ENCODE measurements at places on chromosomes 16 and 17.

- no peak for DNase-seq
Observed at GRCh38 chr16:53537626-53538025, 34.6 kb upstream of the AKTIP start.

DNA sequence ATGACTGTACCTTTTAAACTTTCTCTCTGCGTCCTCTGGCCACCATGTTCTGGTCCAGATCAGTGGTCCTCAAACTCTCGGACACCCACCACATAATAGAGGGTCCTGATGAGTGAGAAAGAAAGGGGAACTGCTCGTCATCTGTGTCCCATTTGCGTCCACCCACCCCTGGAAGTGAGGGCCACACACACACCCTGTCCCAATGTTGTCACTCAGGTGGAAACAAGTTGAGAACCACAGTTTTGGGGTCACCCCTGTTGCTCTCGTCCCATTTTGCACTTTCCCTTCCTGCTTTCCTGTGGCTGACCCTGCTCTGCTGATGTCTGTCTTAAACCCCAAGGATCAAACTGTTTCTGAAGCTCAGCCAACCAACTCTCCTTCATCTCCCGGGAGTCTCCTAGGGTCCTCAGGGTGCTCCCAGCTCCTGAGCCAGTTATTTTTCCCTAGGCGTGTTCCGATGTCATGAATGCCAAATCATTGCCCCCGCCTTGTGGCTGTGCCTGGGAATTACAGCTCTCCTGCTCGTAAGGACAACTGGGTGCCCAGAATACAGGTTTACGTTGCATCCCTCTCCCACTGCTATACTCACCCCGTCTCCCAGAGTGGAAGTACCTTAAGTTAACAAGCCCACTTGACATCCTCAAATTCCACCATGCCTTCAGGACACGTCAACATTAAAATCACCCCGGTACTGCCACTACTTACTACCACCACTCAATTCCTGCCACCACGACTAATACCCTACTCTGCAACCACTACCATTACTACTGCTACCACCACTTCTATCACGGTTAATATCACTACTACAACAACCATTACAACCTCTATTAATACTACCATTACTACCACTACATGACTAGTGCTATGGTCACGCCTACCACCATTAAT, 26.0 kb upstream of the HNF1B start:
- no peak for DNase-seq

DNA sequence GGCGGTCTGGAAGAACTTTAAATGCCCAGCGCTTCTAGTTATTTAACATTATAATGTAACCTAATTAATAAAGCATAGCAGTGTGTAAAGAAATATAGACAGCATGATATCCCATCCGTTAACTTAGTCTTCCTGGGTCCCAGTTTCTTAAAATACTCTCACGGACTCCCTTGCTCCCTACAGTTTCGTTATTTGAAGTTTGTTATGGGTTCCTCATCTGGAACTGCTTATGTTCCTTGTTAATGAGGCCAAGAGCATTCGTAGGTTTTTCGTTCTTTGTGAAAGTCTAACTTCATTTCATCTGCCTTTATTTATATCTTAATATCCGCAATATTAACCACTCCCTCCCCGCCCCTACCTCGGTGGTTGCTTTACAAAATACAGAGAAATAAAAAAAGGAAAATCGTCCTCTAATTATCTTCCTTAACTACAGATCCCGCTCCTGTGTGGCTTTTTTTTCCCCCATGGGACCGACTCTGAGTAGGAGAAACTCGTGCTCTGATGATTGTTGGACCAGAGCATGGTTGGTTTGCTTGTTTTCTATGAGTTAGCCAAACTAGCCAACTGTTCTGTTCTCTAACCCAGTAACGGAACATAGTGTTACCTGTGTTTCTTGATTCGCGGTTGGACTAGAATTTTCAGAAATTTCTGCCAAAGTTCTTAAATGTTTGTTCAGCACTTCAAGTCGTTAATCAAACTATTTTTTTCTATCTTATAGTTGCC, 863 bp downstream of the ADPRM start:
- no peak for DNase-seq

DNA sequence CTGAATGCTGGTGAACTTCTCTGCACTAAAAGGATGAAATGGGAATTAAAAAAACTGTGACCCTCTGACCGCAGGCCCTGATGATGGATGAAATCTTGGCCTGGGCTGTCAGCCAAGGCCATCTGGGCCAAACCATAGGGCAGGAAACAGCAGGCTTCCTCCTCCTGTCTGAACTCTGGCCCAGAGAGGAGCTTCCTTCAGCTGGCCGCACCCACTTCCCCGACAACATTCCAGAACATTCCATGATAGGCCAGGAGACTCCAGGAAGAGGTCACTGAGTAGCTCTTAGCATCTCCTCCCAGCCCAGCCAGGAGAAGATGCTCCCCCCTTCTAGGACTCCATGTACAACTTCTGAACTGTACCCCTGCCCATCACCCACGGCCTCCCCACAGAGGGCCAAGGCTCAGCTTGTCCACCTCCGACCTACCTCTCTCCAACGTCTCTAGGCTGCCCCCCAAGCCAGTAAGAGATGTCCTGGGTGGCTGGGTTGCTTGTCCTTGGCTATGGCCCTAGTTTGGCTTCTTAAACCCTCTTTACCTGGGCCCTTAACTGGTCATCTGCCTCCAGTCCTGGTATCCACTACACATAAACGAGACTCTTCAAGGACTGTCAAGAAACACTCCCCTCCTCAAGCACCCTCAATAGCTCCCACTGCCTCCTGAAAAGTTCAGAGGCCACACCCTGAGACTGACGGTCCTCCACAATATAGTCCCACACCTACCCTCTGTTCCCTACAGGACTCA, 1.7 kb downstream of the RPH3AL start:
- no peak for DNase-seq

GRCh38 chr16:88978608-88979346, 1.8 kb upstream of the CBFA2T3 start:
- no peak for DNase-seq

DNA sequence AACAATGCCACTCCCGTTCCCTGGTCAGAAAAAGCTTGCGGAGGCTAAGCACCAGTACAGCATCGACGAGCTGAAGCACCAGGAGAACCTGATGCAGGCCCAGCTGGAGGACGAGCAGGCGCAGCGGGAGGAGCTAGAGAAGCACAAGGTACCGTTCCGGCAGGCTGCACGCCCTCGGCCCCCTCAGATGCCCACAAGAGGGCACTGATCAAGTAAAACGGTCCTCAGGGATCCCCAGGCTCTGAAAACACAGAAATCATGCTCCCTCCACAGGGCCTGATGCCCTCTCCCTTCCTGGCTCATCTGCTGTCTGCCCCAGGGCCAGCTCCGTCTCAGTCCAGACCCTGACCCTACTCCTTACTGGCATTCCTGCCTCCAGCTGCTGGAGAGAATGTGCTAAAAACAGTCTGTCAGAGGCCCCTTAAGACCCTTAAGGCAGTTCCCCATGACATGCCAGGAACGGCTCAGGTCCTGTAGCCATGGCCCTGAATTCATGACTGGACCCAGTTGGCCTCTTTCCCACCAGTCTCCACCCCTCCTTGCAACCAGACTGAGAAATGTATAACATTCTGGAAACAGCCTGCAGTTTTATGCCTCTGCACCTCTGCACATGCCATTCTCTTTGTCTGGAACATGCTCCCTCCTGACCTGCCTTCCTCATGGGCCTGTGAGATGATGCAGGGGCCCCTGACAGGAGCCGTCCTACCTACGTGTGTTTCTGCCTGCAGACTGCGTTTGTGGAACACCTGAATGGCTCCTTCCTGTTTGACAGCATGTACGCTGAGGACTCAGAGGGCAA, 21.8 kb downstream of the DRC3 start:
- DNase-seq = no peak

- DNase-seq = no peak
Observed at GRCh38 chr17:63275971-63276745, 169.9 kb downstream of the CYB561 start.

- DNase-seq = no peak
Observed at GRCh38 chr16:22624800-22625533, 114.3 kb downstream of the NPIPB5 start.

DNA sequence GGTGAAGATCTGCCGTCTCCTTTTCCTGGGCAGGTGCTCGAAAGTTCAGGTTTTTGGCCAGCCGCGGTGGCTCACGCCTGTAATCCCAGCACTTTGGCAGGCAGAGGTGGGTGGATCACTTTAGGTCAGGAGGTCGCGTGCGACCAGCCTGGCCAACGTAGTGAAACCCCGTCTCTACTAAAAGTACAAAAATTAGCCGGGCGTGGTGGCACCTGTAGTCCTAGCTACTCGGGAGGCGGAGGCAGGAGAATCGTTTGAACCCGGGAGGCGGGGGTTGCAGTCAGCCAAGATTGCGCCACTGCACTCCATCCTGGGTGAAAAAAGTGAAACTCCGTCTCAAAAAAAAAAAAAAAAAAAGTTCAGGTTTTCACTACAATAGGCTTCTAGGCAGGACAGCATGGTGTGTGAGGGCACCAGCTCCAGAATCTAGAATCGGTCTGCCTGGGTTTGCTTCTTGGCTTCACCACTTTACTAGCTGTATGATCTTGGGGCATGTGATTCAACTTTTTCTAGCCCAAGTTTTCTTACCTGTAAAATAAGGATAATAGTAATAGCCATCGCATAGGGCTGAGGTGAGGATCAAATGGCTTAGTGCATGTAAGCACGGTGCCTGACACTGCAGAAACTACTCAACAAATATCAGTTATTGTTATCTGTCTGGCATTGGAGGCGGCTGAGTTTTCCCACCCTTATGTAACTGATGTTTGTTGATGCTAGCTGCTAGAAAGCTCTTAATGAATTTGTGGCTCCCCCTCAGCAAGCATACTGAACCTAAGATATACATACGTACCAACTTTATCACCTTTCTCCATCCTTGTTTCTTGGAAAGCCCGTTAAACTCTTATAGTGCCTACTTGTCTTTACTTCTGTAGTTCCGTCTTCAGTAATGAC, 1.3 kb downstream of the PSMD12 start:
- no peak for DNase-seq

DNA sequence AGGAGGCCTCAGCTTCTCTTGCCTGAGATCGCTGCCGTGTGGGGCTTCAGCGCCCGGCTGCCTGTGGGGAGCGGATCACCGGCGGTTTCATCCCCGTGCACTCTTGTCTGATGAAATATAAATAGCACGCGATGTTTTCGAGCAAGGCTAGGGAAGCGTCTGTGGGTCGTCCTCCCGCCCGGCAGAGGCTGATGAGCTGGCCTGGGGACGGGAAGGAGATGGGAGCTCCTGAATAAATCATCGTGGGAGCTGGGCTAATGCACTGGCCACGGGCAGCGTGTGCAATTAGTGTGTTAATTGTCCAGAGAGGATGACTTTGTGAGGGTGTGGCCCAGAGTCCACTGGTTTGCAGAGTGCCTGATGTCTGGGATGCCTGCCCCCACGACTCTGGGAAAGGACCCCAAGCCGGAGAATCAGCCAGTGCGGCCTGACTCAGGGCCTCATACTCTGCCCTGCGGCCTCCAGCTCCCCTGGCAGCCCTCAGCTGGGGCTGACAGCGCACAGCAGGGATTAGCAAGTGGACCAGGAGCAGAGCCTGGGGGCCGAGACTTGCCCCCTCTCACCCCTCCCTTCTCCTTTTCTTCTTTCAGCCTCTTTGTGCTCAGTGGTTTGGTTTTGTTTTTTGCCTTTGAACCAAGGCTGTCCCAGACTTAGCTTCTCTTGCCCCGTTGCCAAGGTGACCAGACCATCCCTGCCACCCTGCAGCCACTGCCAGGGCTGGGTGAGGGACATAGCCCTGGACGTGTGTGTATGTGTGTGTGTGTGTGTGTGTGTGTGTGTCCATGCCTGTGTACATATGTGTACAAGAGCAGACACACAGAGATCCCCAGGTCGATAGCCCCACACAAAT, 21.4 kb downstream of the KCNJ12 start:
- DNase-seq = no peak

GRCh38 chr16:83819361-83819760, 11.6 kb downstream of the HSBP1 start:
- no peak for DNase-seq

DNA sequence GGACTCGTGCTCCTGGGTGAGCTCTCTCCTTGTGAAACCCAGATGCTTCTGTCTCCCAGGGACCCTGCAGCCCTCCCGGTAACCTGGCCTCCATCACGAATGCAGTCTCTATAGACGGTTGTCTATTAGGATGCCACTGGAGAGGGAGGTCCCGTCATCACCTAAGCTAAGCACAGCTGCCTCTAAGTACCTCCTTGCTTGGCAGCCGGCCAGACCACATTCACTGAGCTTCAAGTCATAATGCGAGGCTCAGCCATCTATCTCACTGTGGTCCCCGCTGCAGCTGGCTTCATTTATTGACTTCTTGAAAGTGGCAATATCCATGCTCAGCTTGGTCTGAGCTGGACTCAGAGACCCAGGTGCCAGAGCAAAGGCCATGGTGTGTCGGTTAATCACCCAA, 74.5 kb upstream of the HSBP1 start:
- DNase-seq = no peak

DNA sequence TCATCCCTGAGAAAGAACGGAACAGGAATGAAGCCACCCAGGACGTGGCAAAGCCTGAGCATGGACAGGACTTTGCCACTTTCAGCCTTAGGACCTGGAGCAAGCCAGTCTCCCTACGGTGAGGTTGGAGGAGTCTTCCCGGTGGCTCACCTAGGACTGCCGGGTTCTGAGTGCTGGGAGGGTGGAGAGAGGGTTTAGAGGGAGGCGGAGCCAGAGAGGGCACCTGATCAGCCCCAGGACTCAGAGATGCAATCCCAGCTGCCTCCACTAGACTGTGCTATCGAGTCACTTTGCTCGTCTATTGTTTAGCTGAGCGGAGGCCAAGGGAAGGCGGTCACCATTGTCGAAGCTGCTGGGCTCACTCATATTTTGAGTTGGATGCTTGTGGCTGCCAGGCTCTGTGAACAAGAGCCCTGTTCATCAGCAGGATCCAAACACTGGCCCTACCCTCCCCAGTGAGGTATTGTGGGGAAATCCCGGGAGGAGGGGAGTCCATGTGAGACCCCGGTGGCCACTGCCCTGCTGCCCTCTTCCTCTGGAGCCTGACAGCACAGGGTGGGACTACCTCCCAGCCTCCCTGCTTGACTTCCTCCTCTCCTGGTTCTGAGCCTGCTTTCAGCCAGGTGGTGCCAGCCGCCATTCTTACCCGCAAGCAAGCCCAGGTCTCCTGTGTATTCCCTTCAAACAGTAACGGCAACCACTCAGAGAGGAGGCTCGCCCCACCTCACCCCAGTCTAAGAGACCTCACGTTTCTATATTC, 7.0 kb downstream of the KRT14 start:
- DNase-seq = no peak

GRCh38 chr16:53986793-53987192, 282.8 kb downstream of the FTO start:
- no peak for DNase-seq

GRCh38 chr17:80220736-80221215, 549 bp downstream of the SLC26A11 start:
- DNase-seq = no peak

- no peak for DNase-seq
Observed at GRCh38 chr17:74337834-74338500, 11.9 kb downstream of the KIF19 start.
